Hypothalamus (tissue), 51 donors: ENCODE measurements at places on chromosomes 2 and 18.

DNA sequence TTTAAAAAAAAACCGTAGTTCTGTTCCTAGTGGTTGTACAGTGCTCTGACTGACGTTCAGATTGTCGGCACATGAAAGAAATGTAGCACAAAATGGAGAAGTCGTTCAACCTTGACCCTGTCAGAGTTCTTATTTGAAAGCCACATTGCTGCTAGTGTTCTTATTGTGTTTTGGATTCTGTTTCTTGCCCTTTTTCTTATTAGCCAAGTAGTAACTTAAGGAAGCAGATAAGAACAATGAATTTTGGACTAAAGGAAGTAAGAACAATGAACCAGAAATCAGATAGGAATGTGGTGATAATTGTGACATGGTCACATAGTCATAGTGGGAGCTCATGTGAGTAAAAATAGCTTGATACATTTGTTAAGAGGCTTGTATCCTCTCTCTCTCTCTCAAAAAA lies 45.9 kb downstream of the RPIA start:
- no peak for DNase-seq

DNA sequence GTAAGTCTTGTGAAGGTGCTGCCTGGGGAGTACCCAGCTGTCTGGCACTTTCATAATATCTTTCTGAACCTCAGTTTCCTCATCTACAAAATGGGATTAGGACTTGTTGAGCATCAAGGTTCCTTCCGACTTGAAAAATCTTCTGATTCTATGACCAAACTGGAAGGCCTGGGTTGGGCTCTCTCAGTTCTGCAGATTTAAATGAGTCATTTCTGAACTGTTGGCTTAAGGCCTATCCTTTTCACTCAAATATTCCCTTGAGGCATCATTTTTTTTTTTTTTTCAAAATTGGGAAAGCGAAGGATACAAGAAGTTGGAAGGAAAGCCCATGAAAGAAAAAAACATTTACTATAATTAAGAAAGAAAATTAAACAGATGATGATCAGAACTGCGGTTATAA lies 40.8 kb upstream of the CYP1B1 start:
- no peak for DNase-seq

- DNase-seq, result no peak
Measured at GRCh38 chr2:210862283-210863065, 306.1 kb downstream of the CPS1 start.

DNA sequence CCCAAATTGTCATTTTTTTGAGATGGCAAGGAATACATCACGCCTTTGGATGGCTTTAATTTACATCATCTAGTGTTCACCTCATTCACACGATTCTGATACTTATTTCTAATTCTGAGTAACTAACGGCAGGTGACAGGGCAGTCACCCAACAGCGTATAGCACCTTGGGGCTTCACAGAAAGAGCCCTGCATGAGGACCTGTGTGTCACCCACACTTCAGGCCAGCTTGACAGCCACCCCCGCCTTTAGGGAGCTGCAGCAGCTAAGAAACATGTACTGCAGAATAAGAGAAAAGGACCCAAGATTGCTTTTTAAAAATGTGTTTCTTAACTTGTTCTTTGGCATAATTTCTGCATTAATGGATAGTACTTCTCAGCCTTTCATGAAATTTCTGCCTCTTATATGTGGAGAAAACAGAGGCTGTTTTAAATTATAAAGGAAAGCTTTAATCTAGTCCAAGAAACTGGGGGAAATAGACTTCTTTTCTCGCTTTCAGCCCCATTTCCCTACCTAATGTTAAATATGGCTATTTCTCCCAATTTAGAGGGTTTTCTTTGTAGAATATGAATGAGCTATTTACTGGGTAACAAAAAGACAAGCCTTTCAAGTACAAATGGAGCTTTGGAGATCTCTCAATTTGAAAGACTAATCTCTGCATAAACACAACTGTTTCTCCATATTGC lies 245.1 kb downstream of the LDLRAD4 start:
- no peak for DNase-seq

GRCh38 chr2:215020283-215020682 lies 118.1 kb downstream of the ABCA12 start:
- no peak for DNase-seq

- no peak for DNase-seq
Measured at GRCh38 chr2:67528320-67528719, 131.2 kb downstream of the ETAA1 start.

DNA sequence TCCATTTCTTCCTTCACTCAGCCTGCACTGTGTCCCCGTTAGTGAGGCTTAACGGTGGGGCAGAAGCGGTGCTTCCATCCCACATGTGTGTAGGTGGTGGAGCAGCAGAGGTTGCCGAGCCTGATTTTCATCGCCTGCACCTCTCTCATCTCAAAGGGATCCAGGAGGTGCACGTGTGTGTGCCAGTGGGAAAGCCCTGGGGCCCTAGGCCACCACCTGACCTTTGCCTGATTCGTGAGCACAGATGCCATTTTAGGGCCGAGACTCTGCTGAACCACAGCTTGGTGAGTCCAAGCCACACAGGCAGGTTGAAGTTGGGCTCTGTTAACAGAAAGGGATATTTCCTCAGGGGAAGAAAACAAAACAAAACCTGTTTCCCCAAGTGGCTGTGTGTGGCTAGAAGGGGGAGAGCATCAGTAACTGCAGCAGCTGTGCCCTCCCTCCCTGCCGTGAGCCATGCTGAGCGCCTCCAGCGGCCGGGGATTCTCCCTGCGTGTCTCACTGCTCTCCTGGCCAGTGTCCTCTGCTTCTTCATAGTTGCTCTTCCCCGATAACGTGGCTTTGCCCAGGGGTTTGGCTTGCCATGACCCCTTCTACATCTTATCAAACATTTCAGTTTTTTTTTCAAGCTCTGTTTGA lies 81.5 kb downstream of the MAPRE2 start:
- DNase-seq, result peak; percentile 69

GRCh38 chr2:1610096-1610485 lies 134.2 kb downstream of the PXDN start:
- no peak for DNase-seq
